ENCODE measurements at places on chromosomes 5 and 9.

GRCh38 chr9:38008168-38009034, 60.6 kb downstream of the SHB start:
- peak; percentile 68 for DNase-seq

- DNase-seq = no peak
Measured at GRCh38 chr5:9241479-9242305, 304.2 kb downstream of the SEMA5A start.

DNA sequence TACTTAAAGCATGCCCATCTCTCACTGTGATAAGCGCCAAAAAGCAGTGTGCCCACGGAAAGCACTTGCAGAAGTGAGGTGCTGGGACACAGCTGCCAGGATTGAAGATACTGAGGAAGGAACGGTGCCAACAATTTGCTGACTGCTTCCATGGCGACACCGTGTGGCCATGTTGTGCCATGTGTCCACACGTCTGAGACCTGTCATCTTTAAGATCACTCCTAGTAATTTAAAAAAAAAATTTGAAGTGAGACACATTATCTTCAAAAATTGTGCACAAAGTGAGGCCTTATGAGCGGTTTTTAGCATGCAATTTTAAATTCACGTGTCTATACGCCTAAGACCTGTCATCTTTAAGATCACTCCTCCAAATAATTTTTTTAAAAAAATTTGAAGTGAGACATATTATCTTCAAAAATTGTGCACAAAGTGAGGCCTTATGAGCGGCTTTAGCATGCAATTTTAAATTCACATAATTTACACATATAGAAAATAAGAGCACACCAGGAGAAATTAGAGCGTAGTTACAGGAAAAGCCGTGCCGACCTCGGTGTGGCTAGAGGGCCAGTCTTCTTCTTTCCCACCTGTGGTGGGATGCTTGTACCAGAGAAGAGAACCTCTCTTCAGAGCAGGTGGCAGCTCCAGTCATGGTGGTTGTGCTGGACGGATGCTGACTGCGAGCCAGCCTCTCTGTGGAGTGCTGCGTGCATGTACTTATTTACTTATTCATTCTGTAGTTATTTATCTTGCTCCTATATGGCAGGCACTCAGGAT, 21.4 kb upstream of the FLT4 start:
- peak; percentile 59 for DNase-seq

DNA sequence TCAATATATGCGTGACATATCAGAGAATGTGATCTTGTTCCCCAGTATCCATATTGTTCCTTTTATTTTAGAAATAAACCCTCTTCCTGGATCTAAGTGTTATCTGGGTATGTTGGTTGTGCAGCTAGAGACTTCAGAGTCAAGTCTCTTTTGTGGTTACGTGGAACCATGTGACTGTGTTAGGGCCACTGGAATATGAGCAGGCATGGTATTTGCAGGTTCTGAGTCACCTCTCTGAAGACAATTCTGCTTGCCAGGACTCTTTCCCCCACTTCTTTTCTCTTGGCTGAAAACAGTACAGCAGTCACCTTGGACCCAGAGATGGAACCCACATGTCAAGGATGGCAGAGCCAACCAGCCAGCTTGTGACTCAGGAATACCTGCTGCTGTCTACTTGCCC, 59.7 kb downstream of the ATP10B start:
- DNase-seq = no peak

DNA sequence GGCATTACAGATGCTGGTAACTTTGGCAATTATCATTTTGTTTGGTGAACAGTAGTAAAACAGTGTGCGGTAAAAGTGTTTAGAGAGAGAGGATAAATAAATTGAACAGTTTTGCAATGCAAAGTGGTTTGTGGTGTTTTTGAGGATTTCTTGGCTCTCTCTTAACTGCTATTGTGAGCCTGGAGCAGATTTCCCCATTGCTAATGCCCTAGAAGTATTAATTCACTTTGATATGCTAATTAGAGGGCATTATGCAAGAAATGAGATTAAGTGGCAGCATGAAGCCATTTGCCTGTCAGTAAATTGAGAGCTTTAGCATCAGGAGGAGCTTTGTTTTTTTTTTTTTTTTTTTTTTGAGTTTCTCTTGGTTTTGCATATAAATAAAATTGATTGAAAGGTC, 8.2 kb downstream of the PBX3 start:
- DNase-seq = no peak

GRCh38 chr5:83741571-83741970, 20.9 kb upstream of the HAPLN1 start:
- DNase-seq = no peak

GRCh38 chr5:82635561-82636288, 357.6 kb upstream of the RPS23 start:
- DNase-seq = peak; percentile 37

- no peak for DNase-seq
Measured at GRCh38 chr9:32426278-32426939, 42.0 kb downstream of the ACO1 start.

DNA sequence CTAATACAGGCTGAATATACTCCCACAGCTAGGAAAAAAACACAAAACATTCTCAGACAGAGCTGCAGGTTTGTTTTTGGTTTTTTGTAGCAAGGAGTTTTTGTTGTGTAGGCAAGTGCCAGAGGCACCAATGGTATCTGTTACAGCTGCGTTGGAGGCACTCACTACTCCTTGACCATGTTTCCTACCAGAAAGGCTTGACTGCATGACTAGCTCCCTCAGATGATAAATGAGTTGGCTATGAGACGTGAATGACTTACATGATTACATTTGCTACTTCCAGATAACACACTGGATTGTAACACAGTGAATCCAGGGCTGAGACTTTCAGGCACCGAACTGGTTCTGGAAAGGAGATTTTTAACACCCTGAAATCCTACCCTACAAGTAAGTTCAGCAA, 18.8 kb downstream of the GZMK start:
- DNase-seq = no peak

GRCh38 chr9:81389569-81389993, 299.8 kb downstream of the TLE1 start:
- no peak for DNase-seq

- DNase-seq = no peak
Measured at GRCh38 chr5:170642776-170643436, 139.1 kb downstream of the KCNIP1 start.

DNA sequence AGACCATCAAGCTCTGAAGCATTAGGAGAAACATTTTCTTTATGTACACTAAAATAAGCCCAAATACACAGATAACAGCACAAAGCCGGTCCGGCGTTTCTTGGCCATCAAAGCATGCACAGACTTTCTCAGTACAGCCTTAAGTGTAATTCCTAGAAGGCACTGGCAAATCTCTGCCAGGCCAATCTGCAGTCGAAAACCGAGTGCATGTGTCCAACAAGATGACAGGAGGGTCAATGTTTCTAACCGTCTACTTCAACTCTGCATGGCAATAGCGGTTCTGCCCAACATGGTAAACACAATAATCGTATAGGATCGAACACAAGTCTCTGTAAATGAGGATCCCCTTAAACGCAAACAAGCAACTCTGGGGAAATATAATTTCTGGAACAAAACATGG, 1.1 kb downstream of the ARL15 start:
- DNase-seq = peak; percentile 2

DNA sequence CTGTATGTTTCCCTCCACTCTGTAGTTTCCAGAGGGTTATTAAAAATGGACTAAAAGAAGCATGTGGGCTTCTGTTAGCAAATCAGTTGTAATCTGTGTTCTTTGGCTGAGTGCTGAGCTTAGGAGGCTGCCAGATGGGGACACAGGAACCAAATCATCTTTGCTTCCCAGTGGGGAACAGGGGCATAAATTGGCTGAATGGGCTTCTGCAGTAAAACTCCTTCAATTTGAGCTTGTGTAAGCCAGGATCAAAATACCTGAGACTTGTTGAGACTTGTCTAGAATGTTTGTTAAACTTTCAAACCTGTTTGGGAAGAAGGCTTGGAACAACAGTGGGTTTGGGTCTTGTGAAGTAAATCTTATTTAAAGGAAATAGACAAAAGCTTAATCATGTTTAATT, 32.2 kb upstream of the TNFAIP8 start:
- no peak for DNase-seq

GRCh38 chr9:125066839-125067619, 76.3 kb downstream of the SCAI start:
- no peak for DNase-seq

DNA sequence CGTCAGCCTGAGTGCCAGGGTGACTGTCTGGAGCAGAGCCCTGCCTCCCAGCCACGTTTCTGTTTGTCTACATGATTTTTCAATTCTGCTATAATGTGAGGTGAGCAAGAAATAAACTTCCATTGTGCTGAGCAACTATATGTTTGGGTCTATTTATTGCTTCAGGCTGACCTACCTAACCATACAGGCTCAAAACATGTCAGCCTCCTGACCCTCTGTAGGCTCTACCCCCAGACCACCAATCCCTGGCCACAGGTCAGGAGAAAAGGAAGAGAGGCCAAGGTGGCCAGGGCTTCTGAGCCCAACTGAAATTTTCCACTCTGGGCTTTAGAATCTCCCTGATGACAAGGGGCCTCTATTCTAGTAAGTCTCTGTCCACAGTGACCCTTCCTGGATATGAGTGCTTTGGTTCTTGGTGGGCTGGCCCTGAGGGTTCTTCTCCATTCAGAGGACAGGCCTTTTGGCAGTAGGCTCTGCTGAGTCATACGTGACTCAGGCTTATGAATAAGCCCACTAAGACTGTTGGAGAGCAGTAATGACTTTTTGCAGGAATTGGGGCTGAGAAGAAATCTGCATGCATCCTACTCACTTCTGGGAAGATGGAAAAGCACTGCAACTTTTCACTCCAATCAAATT, 117.2 kb upstream of the TBCA start:
- peak; percentile 22 for DNase-seq

DNA sequence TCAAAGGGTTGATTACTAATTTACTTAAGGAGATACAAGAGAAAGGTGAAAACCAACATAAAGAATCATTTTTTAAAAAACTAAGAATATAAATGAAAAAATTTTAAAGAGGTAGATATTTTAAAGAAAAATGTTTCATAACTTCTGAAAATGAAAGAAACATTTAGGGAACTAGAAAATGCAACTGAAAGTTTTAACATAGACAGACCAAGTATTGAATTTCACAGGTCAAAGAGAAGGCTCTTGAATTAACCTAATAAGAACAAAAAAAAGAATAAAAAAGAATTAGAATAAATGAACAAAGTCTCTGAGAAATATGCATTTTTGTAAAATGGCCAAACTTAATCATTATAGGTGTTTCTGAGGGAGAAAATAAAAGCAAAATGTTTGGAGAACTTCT, 16.1 kb upstream of the FAM174A start:
- no peak for DNase-seq

DNA sequence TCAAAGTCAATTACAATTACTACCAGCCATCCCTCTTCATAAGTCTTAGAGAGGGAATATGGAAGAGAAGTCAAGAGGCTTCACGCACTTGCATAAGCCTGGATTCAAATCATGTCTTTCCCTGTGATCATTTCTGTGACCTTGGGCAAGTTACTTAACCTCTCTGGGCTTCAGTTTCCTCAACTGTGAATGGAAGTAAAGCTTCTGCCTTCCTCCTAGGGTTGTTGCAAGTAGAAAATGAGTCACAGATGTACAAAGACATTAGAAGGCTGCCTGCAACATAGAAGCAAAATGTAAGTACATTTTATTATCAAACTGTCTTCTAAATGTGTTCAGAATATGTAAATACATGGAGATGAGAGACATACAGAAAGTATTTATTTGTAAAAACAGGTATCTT, 42.3 kb upstream of the SEMA6A start:
- DNase-seq = no peak

- DNase-seq = no peak
Measured at GRCh38 chr5:87183896-87184295, 83.8 kb upstream of the RASA1 start.

- DNase-seq = no peak
Measured at GRCh38 chr5:1152771-1153282, 41.0 kb upstream of the SLC12A7 start.

Measured in activated T-cell treated with anti-CD3 and anti-CD28 coated beads, Interleukin-2, amount 50 U/mL, for 72 hours (primary cell).